ENCODE measurements at places on chromosomes 7 and 10. TPM values are rescaled to one million over a fixed set of nuclear protein-coding genes. Genes with fewer than 3 reads are reported as not detected.

DNA sequence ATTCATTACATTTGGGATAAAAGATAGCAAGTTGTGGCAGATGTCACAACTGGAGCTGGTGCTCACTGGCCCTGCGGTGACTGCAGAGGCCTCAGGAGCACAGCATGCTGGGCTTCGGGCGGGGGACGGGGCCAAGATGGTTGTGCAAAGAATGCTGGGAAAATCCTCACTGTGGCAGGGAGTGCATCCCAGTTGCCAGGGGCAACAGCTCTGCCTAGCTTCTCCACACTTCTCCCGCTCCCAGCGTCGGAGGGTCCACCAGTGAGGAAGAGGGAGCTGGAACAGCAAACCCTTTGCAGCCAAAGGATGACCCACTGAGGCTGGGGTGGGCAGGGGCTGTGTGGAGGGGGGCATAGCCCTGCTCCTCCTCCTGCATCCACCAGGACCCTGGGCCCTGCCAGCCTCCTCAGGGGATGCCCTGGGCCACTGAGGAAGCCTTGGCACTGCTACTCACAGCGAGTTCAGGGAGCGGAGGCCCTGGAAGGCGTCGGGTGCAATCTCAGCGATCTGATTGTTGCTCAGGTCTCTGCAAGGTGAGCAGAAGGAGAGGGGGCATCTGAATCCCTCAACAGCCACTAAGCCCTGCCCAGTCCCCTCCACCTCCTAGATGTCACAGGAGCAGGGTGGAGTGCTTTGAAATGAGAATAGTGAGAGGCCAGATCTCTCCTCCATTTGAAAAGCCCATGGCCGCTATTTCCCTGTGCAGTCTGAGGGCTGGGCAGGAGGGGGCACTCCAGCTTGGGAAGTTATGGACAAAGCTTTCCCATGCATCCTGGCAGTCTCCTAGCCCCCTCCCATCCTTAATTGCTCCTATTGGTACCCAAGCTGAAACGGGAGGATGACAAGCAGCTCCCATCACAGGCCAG is 126.5 kb downstream of the SLIT1 start:
- no peak for DNase-seq
- H3K4me3 ChIP-seq: no peak overlapping the region
- no peaks in the 10 kb centered on the region for H3K4me1 ChIP-seq
- no peak overlapping the region for H3K27ac ChIP-seq

DNA sequence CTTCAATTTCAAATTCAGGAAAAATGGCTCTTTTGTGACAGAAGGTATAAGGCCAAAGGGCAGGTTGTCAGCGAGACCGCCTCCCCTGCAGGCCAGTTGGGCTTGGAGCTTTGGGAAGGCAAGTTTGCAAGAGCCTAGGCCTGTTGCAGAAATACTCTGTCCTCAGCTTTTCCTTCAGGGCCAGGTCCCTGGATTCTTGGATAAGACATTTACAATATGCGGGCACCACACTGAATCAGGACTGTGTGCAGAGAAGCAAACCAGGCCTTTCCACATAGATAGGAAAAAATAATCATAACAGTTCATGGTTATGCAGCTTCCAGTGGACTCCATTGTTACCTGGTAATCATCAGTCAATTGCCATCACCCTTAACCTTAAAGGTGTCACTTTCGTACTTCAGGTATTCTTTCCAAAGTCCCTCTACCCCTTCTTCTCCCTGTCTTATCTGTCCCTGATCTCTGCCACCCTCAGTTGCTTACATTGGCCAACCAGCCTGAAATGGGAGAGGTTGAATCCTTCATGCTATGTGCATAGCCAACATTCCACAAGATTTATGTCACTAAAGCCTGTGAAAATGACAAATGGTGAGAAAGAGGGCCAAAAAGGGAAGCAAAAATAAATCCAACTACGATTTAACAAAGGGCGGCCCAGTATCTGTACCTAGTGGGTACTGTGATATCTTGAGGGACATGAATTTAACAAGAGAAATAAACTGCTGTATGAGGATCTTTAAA is 304.5 kb upstream of the NFE2L3 start:
- H3K4me3 ChIP-seq: no peak overlapping the region
- H3K27ac ChIP-seq: peak overlapping the region; percentile 90
- peaks cover 71% of the 10 kb centered on the region for H3K4me1 ChIP-seq

- H3K27me3 ChIP-seq: no peaks in the 10 kb centered on the region
- no peak overlapping the region for H3K27ac ChIP-seq
- H3K4me1 ChIP-seq: no peaks in the 10 kb centered on the region
- peak; percentile 79 for DNase-seq
These were observed 45.4 kb upstream of the MBL2 start for GRCh38 chr10:52818019-52818418.

- H3K4me1 ChIP-seq: no peaks in the 10 kb centered on the region
- no peak overlapping the region for H3K27ac ChIP-seq
- DNase-seq: no peak
- H3K27me3 ChIP-seq: no peaks in the 10 kb centered on the region
These were observed 11.5 kb upstream of the SGMS1 start for GRCh38 chr10:50635286-50635685.

- peak overlapping the region; percentile 82 for H3K27ac ChIP-seq
- no peak overlapping the region for H3K4me3 ChIP-seq
- no peaks in the 10 kb centered on the region for H3K27me3 ChIP-seq
- H3K36me3 ChIP-seq: no peaks in the 10 kb centered on the region
- peaks cover 64% of the 10 kb centered on the region for H3K4me1 ChIP-seq
These were observed 6.4 kb downstream of the AGBL3 start for GRCh38 chr7:134992626-134993179.

GRCh38 chr7:90320418-90320800 is 695 bp downstream of the FAM237B start:
- no peak overlapping the region for H3K27ac ChIP-seq
- peaks cover 2% of the 10 kb centered on the region for H3K4me1 ChIP-seq
- H3K27me3 ChIP-seq: peaks cover 77% of the 10 kb centered on the region
- H3K36me3 ChIP-seq: no peaks in the 10 kb centered on the region

- no peak overlapping the region for H3K27ac ChIP-seq
- H3K36me3 ChIP-seq: no peaks in the 10 kb centered on the region
- H3K4me1 ChIP-seq: no peaks in the 10 kb centered on the region
- H3K4me3 ChIP-seq: no peak overlapping the region
These were observed 26.4 kb downstream of the MBL2 start for GRCh38 chr10:52746169-52746568.

DNA sequence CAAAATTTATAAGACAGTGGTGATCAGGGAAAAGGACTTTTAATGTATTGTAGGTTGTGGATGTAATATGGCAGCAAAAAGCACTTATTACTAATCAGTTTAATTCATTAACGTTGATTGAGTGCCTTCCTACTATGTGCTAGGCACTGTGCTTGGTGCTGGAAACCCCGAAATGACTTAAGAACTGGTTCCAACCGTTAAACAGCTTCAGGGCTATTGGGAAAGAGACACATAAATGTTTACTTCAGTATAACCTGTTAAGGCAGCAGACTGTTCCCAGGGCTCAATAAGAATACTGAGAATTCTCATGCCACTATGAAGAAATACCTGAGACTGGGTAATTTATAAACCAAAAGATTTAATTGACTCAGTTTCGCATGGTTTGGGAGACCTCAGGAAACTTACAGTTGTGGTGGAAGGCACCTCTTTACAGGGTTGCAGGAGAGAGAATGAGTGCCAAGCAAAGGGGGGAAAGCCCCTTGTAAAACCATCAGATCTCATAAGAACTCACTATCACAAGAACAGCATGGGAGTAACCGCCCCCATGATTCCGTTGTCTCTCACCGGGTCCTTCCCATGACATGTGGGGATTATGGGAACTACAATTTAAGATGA is 1.1 kb upstream of the SLC25A13 start:
- H3K27ac ChIP-seq: peak overlapping the region; percentile 98
- H3K4me1 ChIP-seq: peaks cover 18% of the 10 kb centered on the region
- no peaks in the 10 kb centered on the region for H3K36me3 ChIP-seq

DNA sequence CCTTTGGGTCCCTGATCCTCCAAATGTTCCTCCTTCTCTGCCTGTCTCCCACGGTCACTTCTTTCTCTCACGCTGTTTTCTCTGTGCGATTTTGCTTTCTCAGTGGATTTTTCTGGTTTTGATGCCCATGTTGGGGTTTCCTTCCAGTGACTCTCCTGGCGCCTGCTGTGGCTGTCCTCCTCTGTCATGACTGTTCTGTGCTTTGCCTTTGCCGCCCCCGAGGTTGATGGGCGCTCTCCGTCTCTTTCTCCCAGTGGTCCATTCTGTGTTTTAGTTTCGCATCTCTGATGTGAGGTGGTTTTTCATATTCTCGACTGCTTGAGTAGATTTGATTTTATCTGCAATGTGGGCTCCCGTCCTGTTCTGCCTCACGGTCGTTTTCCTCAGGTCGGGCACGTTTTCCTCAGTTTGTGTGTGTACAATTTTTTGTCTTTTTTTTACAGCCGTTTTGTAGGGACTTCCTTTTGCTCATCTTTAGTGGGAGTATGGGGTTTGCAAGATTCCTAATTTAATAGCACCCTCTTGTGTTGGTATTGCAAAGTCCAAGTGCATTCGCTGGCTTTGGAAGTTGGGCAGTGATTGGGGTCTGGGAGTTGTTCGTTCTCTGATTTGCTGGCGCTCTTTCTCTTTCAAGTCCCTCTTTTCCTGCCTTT is 100.0 kb downstream of the INPP5A start:
- DNase-seq: peak; percentile 66
- H3K4me3 ChIP-seq: no peak overlapping the region
- H3K36me3 ChIP-seq: no peaks in the 10 kb centered on the region
- peaks cover 6% of the 10 kb centered on the region for H3K4me1 ChIP-seq
- H3K27ac ChIP-seq: no peak overlapping the region
- no peaks in the 10 kb centered on the region for H3K27me3 ChIP-seq

DNA sequence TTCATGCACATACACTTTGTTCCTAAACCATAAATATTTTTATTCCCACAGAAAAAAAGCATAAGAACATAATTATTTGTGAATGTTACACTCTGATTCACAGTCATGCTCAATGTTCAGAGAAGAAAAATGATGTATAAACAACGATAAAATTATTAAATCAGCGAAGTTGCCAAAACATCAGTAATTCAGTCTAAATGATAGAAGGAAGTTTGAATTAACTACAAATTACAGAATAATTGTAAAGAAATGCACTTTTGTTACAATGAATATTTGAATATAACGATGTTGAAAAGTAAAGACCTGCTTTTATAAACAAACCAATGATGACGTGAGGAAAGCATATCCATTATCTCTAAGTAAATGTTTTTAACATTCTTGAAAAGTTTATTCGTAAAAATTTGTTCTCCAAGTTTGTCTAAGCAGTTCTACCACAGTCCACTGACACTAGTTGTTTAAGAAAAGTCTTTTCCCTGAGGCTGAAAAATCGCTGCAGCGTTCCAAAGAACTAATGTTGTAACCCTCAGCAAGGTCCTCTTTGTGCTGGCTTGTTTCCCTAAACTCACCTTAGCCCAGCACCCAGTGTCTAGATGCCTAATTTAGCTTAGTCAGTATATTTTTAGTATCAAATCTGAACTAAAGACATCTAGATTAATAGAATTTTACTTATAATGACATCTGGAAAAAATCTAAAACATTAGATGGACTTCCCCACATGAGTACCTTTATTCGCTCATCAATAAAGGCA is 30.4 kb downstream of the TSPAN12 start:
- peaks cover 10% of the 10 kb centered on the region for H3K4me1 ChIP-seq
- H3K4me3 ChIP-seq: no peak overlapping the region
- H3K27me3 ChIP-seq: no peaks in the 10 kb centered on the region
- no peak overlapping the region for H3K27ac ChIP-seq

DNA sequence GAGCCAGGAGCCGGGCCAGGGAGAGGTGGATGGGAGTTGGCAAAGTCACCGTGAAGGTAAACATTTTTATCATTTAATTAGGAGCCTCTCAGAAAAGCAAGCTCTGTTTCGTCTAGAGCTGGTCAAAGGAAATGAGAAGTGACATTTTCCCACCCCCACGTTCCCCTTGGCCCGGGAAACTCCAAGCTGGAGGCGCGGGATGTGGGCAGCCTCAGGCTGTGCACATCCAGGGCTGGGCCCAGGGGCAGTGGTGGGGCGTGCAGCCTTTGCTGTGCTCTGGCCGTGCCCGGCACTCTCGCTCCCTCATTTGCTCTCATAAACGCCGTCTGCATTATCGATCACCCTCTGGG is 135.6 kb upstream of the RET start:
- no peaks in the 10 kb centered on the region for H3K36me3 ChIP-seq
- no peaks in the 10 kb centered on the region for H3K27me3 ChIP-seq
- no peak for DNase-seq
- H3K4me1 ChIP-seq: no peaks in the 10 kb centered on the region
- H3K27ac ChIP-seq: no peak overlapping the region
- no peak overlapping the region for H3K4me3 ChIP-seq

DNA sequence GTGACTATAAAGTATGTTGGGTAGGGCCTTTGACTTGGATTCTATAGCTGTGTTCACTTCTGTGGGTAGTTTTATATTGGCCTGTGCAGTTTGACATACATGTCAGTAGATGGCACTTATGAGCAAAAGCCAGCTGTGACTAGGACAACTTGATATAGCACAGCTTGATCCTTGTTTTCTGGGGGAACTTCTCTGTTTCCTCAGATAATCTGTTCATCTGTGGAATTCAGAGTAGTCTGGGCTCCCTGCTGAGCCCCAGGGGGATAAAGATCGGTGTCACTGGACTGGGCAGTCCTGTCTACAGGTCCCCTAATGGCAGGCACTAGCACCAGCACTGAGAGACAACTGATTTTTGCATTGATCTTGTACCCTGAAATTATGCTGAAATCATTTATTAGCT is 25.4 kb downstream of the CYP2C9 start:
- no peak overlapping the region for H3K27ac ChIP-seq
- DNase-seq: peak; percentile 76
- no peaks in the 10 kb centered on the region for H3K27me3 ChIP-seq

DNA sequence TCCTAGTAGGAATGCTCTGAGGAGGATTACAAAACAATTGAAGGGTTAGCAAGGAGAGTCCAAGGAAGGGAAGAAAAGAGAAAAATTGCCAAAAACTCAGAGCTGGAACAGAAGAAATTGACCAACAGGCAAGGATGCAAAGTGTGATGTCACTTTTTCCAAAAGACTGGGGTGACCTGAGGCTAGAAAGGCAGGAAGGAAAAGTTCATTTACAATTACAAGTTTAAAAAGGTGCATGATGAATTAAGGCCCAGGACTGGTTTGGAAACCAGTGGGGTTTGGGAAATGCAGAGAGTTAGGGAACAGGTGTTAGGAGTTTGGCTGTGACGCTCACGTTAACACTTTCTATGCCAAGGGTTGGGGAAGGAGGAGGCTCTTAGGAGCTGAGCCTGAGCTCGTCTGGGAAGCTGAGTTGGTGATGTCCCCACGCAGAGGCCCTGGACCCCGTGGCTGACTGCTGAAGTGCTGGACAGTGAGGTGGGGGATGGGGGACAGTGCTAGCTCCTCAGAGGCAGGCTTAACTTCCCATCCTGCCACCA is 92.6 kb upstream of the PODXL start:
- peak overlapping the region; percentile 37 for H3K27ac ChIP-seq
- DNase-seq: no peak
- H3K4me3 ChIP-seq: no peak overlapping the region
- H3K36me3 ChIP-seq: no peaks in the 10 kb centered on the region
- peaks cover 7% of the 10 kb centered on the region for H3K4me1 ChIP-seq

Gene FAM237B
- not detected for polyA plus RNA-seq

Gene SAMD9L
- polyA plus RNA-seq: 1.5 TPM

Gene SAMD9
- polyA plus RNA-seq: 1.1 TPM

Gene OR2A25
- polyA plus RNA-seq: not detected

Gene FAM25C
- polyA plus RNA-seq: not detected

Gene MOGAT3
- polyA plus RNA-seq: 10.5 TPM

Gene GPR141
- not detected for polyA plus RNA-seq

Gene SP8
- polyA plus RNA-seq: 0.04 TPM

Gene C10orf53
- polyA plus RNA-seq: not detected

Gene PNLIP
- not detected for polyA plus RNA-seq

Gene CLCN1
- polyA plus RNA-seq: not detected

Gene AKR1C8
- 0.19 TPM for polyA plus RNA-seq

Measured in hepatocyte (in vitro differentiated cells).